ENCODE measurements at places on chromosomes 2 and 18. TPM values are rescaled to one million over a fixed set of nuclear protein-coding genes. Genes with fewer than 3 reads are reported as not detected.

The POTEJ gene
- total RNA-seq: not detected

The SIX2 gene
- 0.29 TPM for total RNA-seq

The KIAA2012 gene
- total RNA-seq: not detected

- H3K4me3 ChIP-seq: no peak overlapping the region
- no peaks in the 10 kb centered on the region for H3K36me3 ChIP-seq
- no peaks in the 10 kb centered on the region for H3K4me1 ChIP-seq
- H3K27ac ChIP-seq: no peak overlapping the region
These were observed 66.4 kb upstream of the SESTD1 start for GRCh38 chr2:179331061-179331460.

DNA sequence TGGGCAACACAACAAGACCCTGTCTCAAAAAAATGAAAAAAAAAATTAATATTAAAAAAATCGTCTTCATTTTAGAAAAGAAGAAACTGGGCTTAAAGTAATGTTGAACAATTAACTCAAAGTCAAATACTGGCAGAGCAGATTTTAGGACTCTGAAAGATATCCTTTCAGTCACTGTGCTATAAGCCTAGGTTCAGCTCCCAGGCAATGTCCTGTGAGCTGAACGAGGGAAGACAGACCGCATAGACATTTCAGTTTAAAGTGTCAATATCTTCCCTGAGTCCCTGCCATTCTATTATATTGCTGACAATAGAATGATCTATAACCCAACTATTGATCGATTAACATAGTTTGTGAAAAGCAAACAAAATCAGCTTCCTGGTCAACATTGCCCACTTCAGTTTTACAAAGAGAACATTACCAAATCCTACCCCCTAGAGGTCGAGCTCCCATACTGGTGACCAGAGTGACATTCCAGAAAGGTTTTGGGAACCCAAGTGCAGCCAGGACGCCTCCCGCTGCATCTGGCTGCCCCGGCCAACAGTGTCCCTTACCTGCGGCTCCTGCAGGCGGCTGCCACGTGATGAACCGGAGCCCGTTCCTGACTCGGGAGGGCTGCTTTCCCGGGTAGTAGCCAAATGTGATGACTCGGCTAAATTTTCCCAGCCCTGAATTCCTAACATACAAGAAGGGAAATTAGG, 639 bp downstream of the MRO start:
- no peaks in the 10 kb centered on the region for H3K36me3 ChIP-seq
- peaks cover 8% of the 10 kb centered on the region for H3K4me1 ChIP-seq
- H3K27ac ChIP-seq: no peak overlapping the region
- DNase-seq: no peak
- peaks cover 22% of the 10 kb centered on the region for H3K27me3 ChIP-seq
